ENCODE measurements at places on chromosomes 12 and 14.

- no peak for DNase-seq
These were observed 98.3 kb downstream of the LRRC74A start for GRCh38 chr14:76924371-76925096.

- DNase-seq: no peak
These were observed 80.8 kb downstream of the PAPOLA start for GRCh38 chr14:96582995-96583394.

GRCh38 chr14:53929871-53930715 is 26.5 kb downstream of the BMP4 start:
- DNase-seq: no peak

DNA sequence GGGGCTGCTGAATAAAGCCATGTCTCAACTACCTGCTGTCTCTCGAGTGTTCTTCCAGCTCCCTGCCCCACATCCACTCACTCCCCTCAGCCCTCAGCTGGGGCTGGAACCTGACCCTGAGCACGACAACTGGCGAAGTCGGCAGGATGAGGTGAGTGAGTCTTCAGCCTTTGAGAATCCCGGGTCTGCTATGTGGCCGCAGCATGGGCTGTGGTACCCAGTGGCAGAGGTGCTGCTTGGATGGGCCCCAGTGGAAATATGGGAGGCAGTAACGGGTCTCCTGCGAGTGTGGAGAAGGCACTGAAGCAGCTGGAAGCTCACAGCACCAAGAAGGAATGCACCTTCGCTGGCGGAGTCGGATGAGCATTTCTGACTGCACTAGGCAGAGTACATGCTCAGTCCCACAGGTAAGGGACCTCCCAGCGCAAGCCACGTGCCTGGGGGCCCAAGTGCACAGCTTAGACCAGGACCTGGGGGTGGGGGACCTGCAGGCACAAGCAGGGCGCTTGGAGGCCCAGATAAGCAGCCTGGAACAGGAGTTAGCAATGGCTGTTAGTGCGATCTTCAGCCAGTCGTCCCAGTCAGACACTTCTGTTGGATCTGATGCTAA is 95.5 kb upstream of the TMPO start:
- no peak for DNase-seq

DNA sequence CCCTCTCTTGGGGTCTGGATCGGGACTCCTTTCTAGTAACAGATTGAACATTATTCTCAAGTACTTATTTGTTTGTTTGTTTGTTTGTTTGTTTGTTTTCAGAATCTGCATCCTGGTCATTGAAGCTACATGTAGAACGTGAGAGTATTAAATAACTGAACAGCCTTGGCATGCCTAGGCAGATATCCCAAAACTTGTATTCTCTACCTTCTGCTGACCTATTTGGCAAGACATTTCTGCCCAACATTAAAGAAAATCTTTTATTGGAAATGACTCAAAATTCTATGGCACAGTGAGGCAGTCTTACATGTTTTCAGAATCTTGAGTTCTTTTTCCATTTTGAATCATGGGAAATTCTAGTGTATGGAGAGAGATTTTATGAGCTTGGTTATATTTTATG is 165.1 kb upstream of the CNOT2 start:
- DNase-seq: no peak

DNA sequence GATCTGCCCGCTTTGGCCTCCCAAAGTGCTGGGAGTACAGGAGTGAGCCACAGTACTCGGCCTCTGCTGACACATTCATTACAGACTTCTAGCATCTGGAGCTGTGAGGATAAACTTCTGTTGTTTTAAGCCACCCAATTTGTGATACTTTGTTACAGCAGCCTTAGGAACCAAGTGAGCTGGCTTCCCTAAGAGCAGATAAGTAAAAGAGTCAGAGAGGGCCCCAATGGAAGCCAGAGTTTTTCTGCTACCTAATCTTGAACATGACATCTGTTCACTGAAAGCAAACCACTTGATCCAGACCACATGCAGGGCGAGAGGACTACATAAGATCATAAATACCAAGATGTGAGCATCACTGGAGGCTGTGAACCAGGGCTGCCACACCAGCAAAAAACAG is 3.7 kb upstream of the MAPKAPK5 start:
- DNase-seq: no peak

- no peak for DNase-seq
These were observed 22.6 kb upstream of the DUSP16 start for GRCh38 chr12:12585115-12585863.

GRCh38 chr12:11827091-11828061 is 177.9 kb downstream of the ETV6 start:
- no peak for DNase-seq

- DNase-seq: no peak
These were observed 33.5 kb downstream of the CLEC1A start for GRCh38 chr12:10065241-10065640.

DNA sequence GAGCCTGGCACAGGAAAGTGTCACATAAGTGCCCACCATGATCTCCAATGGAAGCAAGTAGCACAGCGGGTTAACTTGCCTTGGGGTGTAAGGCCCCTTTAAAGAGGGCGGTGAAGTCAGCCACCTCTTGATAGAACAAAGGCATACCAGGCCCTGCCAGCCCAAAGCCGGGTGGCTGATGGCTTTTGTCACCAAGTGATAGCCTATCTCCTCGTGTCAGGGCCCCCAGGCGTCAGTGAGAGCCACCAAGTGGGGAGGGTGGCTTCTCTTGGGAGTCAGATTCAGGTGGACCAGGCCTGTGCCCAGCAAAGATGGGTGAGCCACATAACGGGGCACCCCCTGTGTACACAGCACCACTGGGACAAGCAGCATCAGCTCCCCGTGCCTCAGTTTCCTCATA is 8.3 kb upstream of the MYL2 start:
- DNase-seq: no peak

DNA sequence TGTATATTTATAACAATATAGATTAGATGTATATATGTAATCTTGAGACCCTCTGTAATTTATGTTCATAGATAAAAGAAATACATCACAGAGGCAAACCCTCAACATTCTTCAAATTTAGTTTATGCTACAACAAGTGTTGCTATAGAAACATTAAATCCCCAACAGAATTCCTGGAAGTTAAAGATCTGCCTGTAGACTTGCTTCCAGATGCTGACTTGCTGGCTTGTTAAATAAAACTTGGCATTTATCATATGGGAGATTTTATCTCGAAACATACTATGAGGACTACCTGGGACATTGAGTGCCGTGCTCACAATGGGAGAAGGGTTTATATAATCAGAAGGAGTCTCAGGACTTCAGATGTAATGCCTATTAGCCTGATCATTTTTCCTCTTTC is 136.3 kb upstream of the PLXNC1 start:
- no peak for DNase-seq

DNA sequence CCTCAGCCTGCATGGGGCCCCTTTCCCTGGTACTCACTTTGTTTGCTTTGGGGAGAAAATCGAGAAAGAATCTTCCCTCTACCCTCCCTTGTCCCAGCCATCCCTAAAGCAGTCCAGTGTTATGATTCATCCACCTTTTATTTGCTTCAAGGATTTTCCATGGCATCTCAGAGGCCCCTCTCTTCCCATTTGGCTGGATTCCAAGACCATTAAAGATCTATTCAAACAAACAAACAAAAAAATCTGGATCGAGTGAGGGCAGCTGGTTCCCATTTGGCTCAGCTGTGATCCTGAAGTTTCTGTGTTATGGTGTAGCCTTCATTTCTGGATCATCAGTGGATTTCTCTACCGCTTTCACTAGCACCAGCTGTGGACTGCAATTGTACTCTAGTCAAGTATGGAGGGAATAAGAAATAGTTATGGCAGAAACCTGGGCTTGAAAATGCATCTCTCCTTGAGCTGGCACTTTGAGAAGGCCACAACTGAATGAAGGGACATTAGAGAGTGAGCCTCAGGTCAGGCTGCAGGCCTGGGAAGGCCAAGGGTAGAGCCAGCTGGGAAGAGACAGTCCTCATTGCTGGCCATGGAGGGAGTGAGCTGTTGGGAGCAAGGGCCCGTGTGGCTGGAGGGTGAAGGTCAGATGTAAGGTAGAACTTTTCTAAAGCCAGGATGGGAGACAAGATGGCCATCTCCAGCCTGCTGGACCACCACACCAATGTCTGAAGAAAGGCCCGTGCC is 13.7 kb downstream of the KRT71 start:
- no peak for DNase-seq

GRCh38 chr12:28172434-28173030 is 17.7 kb upstream of the CCDC91 start:
- no peak for DNase-seq

- no peak for DNase-seq
These were observed 413.2 kb downstream of the DPF3 start for GRCh38 chr14:72480464-72481243.

GRCh38 chr12:3319723-3320492 is 171.1 kb upstream of the PRMT8 start:
- DNase-seq: no peak

GRCh38 chr14:69260861-69261564 is 1.1 kb downstream of the GALNT16 start:
- peak; percentile 39 for DNase-seq

DNA sequence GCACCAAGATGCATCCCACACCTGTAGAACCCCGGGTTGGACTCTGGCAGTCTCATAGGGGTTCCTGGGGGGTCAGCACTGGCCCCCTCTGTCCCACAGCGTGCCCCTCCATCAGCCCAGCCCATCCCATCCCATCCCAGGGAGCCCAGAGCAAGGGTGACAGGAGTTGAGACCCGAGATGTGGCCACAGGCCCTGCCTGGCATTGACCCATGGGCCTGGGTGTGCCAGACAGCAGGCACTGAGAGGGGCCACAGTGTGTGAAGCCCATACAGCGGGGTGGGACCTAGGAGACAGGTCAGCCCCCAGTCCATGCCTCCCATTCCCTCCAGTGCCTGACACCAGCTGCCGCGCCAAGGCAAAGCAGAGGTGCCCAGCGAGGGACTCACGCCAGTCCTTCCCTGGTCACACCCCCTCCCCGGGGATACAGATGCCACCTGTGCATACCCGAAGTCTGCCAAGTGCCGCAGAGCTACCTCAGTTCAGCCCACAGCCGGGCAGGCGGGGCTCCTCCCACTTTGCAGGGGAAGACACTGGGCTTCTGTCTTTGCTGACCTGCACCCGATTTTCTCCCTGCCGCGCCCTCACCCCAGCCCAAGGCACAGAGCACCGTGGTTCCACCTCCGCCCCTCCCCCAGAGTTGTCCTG is 50.4 kb downstream of the CYP46A1 start:
- no peak for DNase-seq

DNA sequence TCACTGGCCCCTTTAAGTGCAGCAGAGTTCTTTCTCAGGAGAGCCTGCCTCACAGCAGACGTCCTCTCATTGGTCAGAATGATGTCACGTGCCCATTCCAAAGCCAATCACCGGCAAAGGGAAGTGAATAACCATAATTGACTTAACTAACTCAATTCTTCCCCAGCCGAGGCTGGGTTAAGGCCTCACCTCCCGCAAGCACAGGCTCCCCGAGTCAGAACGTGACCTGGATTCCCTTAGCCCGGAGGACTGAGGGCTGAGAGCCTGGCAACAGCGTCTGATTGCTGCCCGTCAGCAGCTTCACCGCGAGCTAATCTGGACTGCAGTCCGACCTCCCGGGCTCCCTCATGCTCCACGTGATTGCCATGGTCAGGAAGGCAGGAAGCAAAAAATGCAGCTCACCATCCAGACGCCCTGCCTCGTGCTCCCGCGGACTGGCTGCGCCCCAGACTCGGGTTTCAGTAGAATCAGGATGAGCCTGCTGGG is 92.1 kb upstream of the FZD10 start:
- DNase-seq: no peak

- DNase-seq: no peak
These were observed 38.9 kb downstream of the DMAC2L start for GRCh38 chr14:50350975-50351374.

DNA sequence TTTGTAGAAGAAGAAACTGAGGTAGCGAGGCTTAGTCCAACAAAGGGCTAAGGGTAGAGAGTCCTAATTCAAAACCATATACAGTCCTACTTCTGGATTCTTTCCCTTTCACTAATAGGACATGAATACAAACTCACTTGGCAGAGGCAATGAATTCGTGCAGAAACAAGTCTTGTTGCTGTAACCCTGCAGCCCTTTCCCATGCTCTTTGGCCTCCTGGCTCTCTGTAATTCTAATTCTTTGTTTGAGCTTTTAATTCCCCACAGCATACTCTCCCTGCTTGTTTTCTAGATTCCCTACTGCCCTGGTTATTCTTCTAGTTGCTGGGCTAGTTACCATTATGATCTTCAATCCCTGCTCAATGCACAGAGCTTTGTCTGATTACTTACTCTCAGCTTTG is 381.4 kb downstream of the ETNK1 start:
- no peak for DNase-seq

DNA sequence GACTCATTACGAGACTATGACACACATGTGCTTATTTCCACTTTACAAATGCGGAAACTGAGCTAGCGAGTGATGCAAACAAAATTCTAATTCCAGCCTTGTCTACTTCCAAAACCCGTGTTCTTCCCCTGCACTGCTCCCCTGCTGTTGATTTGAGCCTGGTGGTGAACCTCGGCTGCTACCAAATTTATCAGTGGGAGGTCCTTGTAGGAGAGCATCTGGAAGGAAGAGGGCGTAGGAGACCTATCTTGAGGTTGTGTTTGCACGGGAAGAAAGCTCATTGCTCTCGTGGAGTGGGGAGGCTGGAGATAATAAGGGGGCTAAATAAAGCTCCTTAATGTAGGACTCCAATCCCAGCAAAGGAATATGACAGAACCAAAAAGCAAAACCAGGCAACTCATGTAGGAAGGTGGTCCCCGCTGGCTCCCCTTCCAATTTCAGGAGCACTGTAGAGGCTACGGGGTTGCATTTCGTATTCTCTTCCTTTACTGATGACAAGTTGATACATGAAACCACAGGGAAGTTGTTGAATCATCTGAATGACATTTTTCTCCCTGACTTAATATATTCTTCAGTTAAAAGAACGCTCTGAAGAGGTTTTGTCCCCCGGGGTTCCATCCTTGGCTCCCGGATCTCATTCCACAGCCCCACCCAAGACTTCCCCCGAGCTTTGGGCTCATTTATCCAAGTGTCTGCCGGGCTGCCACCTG is 52.6 kb downstream of the FZD10 start:
- DNase-seq: no peak

- no peak for DNase-seq
These were observed 29.2 kb upstream of the WSCD2 start for GRCh38 chr12:108099778-108100489.

DNA sequence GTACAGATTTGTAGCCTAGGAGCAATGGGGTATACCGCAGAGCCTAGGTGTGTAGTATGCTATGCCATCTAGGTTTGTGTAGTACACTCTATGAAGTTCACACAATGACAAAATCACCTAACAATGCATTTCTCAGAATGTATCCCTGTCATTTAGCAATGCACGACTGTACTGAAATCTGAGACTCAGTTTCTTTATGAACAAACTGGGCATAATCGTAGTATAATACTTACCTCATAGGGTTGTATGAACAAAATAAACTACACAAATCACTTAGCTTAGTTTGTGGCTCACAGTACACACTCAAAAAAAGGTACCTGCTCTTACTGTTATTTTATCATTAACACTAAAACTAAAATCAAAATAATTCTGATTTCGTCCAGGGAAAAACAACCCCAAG is 6.9 kb upstream of the PRKAG1 start:
- no peak for DNase-seq

GRCh38 chr14:39230416-39231035 is 3.2 kb upstream of the MIA2 start:
- DNase-seq: no peak

GRCh38 chr12:1738446-1738845 is 47.6 kb downstream of the ADIPOR2 start:
- no peak for DNase-seq

- DNase-seq: no peak
These were observed 35.8 kb upstream of the ZFP36L1 start for GRCh38 chr14:68828698-68829097.

GRCh38 chr12:106245767-106246166 is 2.1 kb downstream of the CKAP4 start:
- DNase-seq: no peak

All from stimulated activated CD4-positive, alpha-beta T cell treated with anti-CD3 and anti-CD28 coated beads, Interleukin-4, amount 100 ng/mL, for 48 hours (primary cell).